SK-N-SH (cell line): ENCODE measurements at places on chromosomes 11 and 22. TPM values are rescaled to one million over a fixed set of nuclear protein-coding genes. Genes with fewer than 3 reads are reported as not detected.

GRCh38 chr22:42169055-42169469, 38.5 kb upstream of the CYP2D6 start:
- H3K36me3 ChIP-seq = no peaks in the 10 kb centered on the region
- peak; percentile 84 for DNase-seq
- H3K4me3 ChIP-seq = no peak overlapping the region
- H3K27me3 ChIP-seq = no peaks in the 10 kb centered on the region

- no peak overlapping the region for H3K4me3 ChIP-seq
- H3K4me1 ChIP-seq = no peaks in the 10 kb centered on the region
- H3K27me3 ChIP-seq = no peaks in the 10 kb centered on the region
- H3K27ac ChIP-seq = no peak overlapping the region
- no peaks in the 10 kb centered on the region for H3K36me3 ChIP-seq
These were observed 77.6 kb downstream of the MIAT start for GRCh38 chr22:26735019-26735409.

LRP5 gene
- polyA plus RNA-seq = 10.2 and 15.0 TPM in 2 replicates

OR52E8 gene
- not detected in 2 replicates for polyA plus RNA-seq

DNA sequence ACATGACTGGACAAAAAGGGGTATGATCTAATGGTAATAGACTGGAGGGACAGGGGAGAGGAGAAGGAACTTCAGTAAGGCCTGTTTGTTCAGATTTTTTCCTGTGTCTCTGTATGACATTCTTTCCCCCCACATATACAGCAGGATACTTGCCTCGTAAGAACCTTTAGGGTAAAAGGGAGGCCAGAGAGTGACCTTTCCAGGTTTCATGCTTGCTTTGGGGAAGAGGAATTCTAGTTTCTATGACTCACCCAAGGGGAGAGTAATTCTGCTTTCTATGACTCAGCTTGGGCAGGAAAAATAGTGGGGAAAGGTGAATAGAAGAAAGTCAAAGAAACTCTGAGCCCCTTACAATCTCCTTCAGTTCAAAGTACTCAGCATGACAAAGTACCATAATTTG, 457.0 kb downstream of the DLG2 start:
- H3K36me3 ChIP-seq = no peaks in the 10 kb centered on the region
- H3K4me1 ChIP-seq = no peaks in the 10 kb centered on the region
- no peak overlapping the region for H3K4me3 ChIP-seq

TLCD5 gene
- polyA plus RNA-seq = 12.7 and 18.7 TPM in 2 replicates

- no peak overlapping the region for H3K4me3 ChIP-seq
- H3K36me3 ChIP-seq = no peaks in the 10 kb centered on the region
- no peak overlapping the region for H3K27ac ChIP-seq
- peak; percentile 5 for DNase-seq
- no peaks in the 10 kb centered on the region for H3K4me1 ChIP-seq
- H3K27me3 ChIP-seq = no peaks in the 10 kb centered on the region
These were observed 81.5 kb upstream of the MYOD1 start for GRCh38 chr11:17637901-17638300.

MMP27 gene
- not detected in 2 replicates for polyA plus RNA-seq

RAG2 gene
- polyA plus RNA-seq = 0.15 and 0.34 TPM in 2 replicates

DNA sequence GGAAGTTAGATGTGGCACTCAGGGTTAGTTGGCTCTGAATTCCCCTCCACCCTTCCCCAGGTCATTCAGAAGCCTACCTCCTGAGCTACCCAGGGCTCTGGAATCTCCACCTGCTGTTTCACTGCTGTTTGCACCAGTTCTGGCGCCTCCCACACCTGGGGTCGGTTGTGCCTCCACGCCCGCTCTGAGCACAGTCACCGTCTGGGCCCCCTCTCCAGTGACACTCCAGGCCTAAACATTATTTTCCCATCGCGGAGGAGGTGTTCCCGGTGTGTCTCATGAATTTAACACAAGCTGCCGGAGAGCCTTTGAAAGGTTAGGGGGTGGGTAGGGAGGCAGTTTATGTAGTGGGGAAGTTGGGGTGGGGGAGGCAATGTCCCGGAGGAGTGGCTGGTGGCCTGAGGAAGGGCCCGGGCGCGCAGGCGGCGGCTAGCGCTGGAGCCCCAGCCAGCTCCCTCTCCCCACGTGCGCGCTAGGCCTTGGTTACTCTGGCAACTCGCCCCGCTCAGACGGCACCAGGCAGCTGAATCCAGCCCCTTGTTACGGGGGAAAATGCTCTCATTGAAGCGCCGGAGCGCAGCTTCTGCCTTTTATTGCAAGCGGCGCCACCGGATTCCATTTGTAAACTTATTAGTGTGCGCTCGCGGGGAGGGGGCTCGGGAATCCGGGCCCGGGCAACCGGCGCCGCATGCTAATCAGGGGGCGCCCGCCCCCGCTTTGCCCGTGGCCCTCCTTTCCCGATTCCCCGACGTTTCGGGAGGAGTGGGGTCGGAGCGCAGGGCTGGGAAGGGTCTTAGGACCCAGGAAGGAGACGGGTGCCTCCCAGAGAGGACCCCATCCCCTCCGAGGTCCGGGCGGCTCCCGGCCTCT, 52.4 kb downstream of the GRIK4 start:
- H3K27ac ChIP-seq = no peak overlapping the region
- H3K27me3 ChIP-seq = no peaks in the 10 kb centered on the region
- no peak for DNase-seq
- H3K4me3 ChIP-seq = no peak overlapping the region
- H3K36me3 ChIP-seq = no peaks in the 10 kb centered on the region
- H3K4me1 ChIP-seq = peaks cover 3% of the 10 kb centered on the region; the same call in 1 of the 2 replicates

OSM gene
- polyA plus RNA-seq = not detected in 2 replicates

- no peak overlapping the region for H3K27ac ChIP-seq
- H3K4me1 ChIP-seq = no peaks in the 10 kb centered on the region
- peaks cover 34% of the 10 kb centered on the region for H3K36me3 ChIP-seq
These were observed 52.5 kb downstream of the FAR1 start for GRCh38 chr11:13720940-13721339.

IL18 gene
- 0.28 TPM in 1 of 2 replicates, not detected in the other for polyA plus RNA-seq

DNA sequence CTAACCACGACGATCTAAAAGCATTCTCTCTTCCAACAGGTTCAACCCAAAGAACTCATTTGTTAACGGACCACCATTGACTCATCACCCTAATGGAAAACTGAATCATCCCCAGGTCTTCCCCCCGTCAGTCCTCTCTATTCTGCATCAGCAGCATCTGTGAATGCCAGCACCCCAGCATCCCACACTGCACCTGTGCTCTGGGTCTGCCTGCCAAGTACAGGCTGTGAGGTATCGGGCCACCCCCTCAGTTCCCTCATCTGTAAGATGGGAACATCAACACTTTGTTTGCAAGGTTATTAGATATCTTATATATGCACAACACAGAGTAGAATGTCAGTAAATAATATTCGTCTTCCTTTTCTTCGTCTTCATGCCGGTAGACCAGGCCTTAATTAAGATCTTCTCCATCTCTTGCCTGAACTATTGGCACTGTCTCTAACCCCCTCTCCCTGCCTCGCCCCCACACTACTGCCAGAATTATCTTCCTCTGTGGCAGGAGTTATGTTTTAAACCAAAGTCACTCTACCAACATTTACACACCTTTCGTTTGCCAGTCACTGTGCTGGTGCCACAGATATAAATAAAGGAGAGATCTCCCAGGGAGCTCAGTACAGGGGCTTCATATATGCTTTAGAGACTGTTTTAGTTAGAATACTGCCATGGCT, 7.8 kb upstream of the TMPRSS4 start:
- H3K36me3 ChIP-seq = no peaks in the 10 kb centered on the region
- no peak overlapping the region for H3K27ac ChIP-seq
- no peak overlapping the region for H3K4me3 ChIP-seq

PRG3 gene
- polyA plus RNA-seq = not detected in 2 replicates

GRCh38 chr11:131533998-131534397, 163.6 kb downstream of the NTM start:
- no peaks in the 10 kb centered on the region for H3K4me1 ChIP-seq
- H3K4me3 ChIP-seq = no peak overlapping the region
- no peak overlapping the region for H3K27ac ChIP-seq
- no peak for DNase-seq
- H3K36me3 ChIP-seq = no peaks in the 10 kb centered on the region

RELT gene
- 4.3 and 5.5 TPM in 2 replicates for polyA plus RNA-seq

DNA sequence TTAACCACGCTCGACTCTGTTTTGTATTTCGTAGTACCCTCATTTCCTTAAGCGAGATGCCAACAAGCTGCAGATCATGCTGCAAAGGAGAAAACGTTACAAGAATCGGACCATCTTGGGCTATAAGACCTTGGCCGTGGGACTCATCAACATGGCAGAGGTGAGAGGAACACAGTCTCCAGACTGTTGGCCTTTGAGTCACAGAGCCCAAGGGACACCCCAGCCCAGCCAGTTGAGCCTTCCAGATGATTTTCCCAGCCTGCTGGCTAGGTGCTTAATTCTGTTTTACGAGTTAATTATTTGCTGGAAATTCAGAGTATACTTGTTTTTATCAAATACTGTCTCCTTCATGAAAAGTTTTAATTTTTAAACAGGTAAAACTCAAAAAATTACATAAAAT, 57.3 kb upstream of the RAB1B start:
- no peak overlapping the region for H3K4me3 ChIP-seq
- H3K27ac ChIP-seq = no peak overlapping the region
- peaks cover 26% of the 10 kb centered on the region for H3K36me3 ChIP-seq
- no peaks in the 10 kb centered on the region for H3K4me1 ChIP-seq
- no peaks in the 10 kb centered on the region for H3K27me3 ChIP-seq

DNA sequence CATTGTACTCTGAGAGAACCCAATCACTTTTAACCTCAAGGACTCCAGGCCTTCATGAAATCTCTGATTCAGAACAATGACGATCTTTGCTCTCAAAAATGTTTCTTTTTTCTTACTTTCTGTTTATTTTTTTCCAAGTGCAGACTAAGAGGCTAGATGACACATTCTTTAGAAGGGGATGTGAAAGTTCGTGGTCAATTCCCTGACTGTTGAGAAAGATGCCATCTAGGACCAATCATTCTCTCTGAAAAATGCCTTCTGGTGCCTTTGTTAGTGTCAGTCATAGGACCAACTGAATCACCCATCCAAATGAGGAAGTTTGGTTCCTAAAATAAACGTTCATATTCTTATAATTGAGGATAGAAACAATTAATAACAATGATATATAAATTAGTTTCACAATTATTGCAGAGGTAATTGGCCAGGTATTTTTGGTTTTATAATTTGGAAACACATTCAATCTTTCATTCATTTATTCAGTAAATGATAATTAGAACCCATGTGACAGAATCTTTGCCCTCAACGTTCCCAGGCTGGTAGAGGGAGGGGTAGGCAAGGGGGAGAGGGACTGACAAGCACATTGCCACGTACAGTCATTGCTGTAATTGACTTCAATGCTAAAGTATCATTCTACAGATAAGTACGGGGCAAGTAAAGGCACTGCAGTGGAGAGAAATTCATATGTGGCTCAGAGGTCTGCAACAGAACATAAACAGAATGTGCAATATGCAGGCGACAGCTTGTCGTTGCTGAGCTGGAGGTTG, 333.4 kb upstream of the MPPED2 start:
- no peak overlapping the region for H3K27ac ChIP-seq
- no peaks in the 10 kb centered on the region for H3K36me3 ChIP-seq
- no peak for DNase-seq
- no peaks in the 10 kb centered on the region for H3K27me3 ChIP-seq

OR52N5 gene
- polyA plus RNA-seq = not detected in 2 replicates

GRCh38 chr11:117986981-117987574, 884 bp downstream of the IL10RA start:
- H3K36me3 ChIP-seq = no peaks in the 10 kb centered on the region
- H3K27me3 ChIP-seq = peaks cover 9% of the 10 kb centered on the region; the same call in 1 of the 2 replicates
- H3K4me1 ChIP-seq = no peaks in the 10 kb centered on the region
- no peak overlapping the region for H3K27ac ChIP-seq
- no peak overlapping the region for H3K4me3 ChIP-seq
- no peak for DNase-seq

DNA sequence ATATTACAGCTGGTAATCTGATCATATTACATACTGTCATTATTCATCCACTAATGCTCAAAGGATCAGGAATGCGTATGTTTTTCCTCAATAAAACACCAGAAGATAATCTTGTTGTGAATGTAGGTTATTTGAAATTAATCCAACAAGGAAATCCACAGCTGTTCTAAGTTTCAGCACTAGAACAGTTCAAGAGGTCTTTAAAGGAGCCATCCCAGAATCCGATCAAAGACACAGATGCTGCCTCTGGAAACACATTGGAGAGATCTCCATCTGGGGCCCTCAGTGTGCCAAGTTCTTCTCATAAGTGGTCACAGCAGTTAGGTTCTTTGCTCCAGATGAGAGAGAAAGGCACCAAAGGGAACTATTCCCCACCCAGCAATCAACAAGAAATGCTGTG, 1955.1 kb upstream of the RAG2 start:
- no peaks in the 10 kb centered on the region for H3K36me3 ChIP-seq
- no peak for DNase-seq
- no peaks in the 10 kb centered on the region for H3K4me1 ChIP-seq
- H3K27me3 ChIP-seq = no peaks in the 10 kb centered on the region
